ENCODE measurements at places on chromosomes 5 and 9.
A peak's percentile ranks its signal among the peaks of the same experiment; 100 is the strongest.

GRCh38 chr5:313806-314376, 7.6 kb upstream of the AHRR start:
- DNase-seq, result no peak

DNA sequence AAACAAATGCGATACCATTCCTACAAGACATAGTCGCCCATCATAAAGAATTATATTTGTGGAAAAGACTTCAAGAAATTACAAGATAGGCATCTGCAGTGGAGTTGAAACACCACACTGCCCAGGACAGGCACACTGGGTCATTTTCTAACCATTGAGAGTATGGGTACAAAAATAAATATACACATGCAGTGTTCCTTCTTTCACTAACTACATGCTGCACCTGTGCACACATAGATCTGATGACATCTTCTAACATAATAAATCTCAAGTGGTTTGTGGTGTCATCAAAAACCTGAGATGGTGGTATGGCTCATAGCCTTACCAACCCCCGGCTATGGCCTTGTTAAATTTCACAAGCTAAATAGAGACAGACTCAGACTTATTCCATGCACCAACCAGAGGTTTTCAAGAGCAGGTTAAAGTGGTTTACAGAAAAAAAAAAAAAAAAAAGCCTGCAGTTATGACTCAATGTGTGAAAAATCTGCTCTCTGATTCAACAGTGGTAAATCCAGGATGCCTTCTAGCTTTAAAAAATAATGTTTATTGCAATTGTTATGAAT, 12.4 kb upstream of the NFIB start:
- DNase-seq, result peak; percentile 93

DNA sequence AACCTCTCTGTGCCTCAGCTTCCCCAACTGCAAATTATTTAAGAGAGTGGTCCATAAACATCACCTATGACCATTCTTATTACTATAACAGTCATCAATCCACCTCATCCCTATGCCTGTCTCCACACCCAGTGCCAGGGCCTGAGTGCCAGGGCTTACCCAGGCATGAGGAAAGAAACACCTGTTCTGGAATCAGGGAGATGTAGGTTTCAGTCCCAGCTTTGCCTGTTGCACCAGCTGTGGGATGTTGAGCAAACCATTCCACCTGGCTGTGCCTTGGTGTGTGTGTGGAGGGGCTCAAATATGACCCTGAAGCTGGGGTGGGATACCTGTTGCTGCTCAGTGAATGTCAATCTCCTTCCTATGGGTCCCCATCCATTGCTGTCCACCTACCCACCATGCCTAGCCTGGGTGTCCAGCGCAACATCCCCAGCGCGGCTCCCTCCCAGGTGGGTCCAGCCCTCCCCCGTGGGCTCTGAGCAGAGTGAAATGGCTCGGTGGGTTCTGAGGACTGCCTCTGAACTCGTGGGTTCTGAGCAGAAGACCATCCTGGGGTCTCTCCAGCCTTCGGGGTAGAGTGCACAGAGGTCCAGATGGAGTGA, 16.3 kb downstream of the AKNA start:
- no peak for DNase-seq

DNA sequence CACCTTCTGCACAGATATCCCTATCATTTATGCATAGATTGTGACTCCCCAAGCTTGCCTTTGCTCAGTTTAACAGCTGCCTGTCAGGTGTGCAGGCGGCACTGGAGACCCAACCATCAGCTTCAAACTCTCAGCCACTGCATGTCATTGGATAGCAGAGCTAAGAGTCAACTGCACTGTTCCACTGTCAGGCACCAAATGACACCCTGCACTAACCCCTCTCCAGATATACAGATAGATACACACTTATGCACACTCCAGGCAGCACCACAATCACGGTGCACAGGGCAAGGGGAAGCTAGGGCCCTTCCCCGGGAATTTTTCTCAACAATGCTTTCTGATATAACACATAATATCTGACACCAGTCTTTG, 142.3 kb downstream of the BNC2 start:
- DNase-seq, result no peak

- DNase-seq, result no peak
These were observed 196.4 kb downstream of the TLE4 start for GRCh38 chr9:79768194-79768593.

GRCh38 chr5:83547889-83548288, 76.3 kb downstream of the VCAN start:
- no peak for DNase-seq

DNA sequence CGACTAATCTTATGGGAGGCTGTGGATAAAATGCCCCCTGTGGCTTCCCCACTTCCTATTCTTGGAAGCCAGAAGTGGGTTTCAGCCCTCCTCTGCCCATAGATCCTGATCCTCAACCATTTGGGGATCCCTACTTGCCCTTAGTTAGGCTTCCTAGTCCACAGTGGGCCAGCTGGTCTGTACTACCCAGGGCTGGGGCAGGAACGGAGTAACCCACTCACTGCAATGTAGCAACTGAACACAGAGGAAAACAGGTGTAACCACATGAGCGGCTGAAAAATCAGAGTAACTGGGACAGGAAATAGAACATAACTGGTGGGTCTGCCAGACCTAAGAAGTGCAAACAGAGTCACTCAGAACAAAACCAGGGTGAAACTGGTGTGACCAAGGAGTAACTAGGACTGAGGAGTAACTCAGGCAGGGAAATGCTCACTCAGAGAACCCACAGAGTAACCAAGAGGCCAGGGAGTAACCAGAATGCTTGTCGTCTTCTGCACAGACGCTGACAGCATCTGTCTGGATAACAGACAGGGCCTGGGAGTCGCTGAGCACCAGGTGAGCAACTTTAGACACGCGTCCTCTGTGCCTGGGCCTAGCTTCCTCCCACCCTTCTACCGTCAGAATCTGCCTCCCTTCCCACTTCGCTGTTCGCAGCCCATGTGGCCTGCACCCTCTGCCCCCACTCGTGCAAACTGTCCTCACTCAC, 1.0 kb downstream of the AQP3 start:
- no peak for DNase-seq

GRCh38 chr9:117706421-117707116, 2.4 kb downstream of the TLR4 start:
- peak; percentile 38 for DNase-seq

DNA sequence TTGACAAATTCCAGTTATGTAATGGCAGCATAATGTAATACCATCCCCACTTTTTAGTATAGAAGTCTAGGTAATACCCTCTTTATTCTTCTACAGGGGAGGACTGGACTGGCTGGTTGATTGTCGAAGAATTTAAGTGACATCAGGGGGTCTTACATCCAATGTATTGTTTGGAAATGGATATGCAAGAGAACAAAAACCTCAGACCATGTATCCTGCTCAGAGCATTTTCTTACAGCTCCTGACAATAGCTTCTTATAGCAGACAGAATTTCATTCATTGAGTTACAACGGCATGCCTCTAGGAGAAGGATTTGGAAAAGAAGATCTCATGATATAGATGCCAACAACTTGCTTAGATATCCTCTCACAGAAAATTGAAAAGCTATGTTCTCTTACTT, 2032.3 kb downstream of the EFNA5 start:
- DNase-seq, result no peak

DNA sequence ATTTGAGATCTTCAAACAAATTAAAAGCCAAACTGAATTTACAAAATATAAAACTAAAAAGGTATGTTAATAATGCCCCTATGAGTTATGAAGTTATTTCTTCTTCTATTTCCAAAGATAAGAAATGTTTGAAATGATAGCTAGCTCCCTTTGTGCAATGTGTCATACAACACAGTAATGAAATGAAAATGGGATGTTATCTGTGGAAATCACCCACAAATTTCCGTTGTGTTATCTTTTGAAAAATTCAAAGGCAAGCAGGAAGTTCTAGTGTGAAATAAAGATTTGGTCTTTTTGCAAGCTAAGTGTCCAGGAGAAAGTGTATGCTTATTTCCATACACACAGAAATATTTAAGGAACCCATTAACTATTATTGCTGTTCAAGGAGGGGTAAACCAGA, 375.3 kb upstream of the PRR16 start:
- DNase-seq, result no peak

- no peak for DNase-seq
These were observed 20.2 kb downstream of the ACTL7A start for GRCh38 chr9:108882052-108882888.

- DNase-seq, result no peak
These were observed 5.1 kb downstream of the DBN1 start for GRCh38 chr5:177468329-177468684.

- DNase-seq, result no peak
These were observed 727.1 kb upstream of the GRAMD2B start for GRCh38 chr5:125695996-125696655.

Measured in NCI-H2029 (cell line).